ENCODE measurements at places on chromosomes 5 and 9.

- DNase-seq, result no peak
Observed at GRCh38 chr5:73378070-73378469, 70.5 kb downstream of the FOXD1 start.

GRCh38 chr5:138472353-138472752, 7.1 kb downstream of the EGR1 start:
- DNase-seq, result no peak

- no peak for DNase-seq
Observed at GRCh38 chr9:133477992-133478850, 678 bp downstream of the SLC2A6 start.

DNA sequence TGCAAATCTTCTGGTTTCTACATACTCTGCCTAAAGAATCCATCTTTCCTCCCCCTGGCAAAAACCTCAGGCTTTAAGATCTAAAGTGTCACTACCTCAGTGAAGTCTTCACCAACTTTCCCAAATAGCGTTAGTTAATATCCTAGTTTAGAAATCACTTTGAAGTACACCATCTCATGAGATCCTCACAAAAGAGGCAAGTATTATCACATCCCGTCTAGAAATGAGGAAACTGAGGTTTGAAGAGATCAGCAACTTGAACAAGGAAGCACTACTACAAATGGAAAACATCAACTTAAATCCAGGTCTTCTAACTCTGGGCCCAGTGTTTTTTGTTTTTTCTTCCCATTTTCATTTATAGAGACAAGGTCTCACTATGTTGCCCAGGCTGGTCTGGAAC, 4.6 kb downstream of the AP3B1 start:
- DNase-seq, result no peak

GRCh38 chr5:123571927-123572326, 60.0 kb downstream of the CSNK1G3 start:
- DNase-seq, result no peak

DNA sequence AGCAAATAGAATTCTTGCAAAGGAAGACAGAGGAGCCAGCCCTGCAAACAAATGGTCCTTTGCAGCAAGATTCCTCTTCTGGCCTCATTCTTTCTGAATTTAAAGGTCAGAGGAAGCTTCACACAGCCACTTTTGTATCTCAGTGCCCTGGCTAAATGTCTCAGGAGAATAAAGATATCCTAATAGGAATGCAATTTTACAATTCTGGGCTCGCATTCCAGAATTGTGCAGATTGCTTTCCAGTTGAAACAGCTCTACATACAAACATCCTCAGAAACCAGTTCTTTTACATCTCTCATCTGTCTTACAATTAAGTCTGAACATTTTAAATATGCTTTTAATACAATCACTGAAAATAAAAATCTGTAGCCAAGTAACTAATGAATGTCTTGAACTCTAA, 14.6 kb upstream of the ACOT12 start:
- no peak for DNase-seq

GRCh38 chr5:171581781-171582180, 162.3 kb downstream of the FGF18 start:
- DNase-seq, result no peak

GRCh38 chr9:114223564-114224246, 68.4 kb downstream of the COL27A1 start:
- DNase-seq, result no peak

- DNase-seq, result no peak
Observed at GRCh38 chr5:72711351-72711750, 105.1 kb upstream of the TNPO1 start.

GRCh38 chr5:152066784-152067183, 142.1 kb upstream of the GLRA1 start:
- no peak for DNase-seq

DNA sequence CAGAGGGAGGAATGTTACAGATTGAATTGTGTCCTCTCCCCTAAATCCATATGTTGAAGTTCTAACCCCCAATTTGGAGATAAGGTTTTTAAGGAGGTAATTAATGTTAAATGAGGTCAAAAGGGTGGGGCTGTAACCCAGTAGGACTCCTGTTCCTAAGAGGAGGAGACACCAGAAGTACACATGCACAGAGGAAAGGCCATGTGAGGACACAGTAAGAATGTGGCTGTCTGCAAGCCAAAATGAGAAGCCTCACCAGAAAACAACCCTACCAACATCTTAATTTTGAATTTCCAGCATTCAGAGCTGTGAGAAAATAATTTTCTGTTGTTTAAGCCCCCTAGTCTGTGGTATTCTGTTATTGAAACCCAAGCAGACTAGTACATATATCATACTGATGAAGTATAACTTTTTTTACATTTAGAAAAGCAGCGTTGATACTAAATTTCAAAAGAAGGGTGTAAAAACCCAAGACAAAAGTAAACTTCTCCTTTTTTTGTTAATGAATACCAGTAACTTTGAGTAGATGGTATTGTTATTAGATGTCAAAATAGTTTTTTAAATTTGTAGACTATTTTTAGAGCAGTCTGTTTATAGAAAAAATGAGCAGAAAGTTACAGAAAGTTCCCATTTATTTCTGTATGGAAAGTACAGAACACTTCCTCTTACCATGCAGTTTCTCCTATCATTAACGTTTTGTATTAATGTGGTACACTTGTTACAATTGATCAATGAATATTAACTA, 25.1 kb downstream of the RNF180 start:
- no peak for DNase-seq

DNA sequence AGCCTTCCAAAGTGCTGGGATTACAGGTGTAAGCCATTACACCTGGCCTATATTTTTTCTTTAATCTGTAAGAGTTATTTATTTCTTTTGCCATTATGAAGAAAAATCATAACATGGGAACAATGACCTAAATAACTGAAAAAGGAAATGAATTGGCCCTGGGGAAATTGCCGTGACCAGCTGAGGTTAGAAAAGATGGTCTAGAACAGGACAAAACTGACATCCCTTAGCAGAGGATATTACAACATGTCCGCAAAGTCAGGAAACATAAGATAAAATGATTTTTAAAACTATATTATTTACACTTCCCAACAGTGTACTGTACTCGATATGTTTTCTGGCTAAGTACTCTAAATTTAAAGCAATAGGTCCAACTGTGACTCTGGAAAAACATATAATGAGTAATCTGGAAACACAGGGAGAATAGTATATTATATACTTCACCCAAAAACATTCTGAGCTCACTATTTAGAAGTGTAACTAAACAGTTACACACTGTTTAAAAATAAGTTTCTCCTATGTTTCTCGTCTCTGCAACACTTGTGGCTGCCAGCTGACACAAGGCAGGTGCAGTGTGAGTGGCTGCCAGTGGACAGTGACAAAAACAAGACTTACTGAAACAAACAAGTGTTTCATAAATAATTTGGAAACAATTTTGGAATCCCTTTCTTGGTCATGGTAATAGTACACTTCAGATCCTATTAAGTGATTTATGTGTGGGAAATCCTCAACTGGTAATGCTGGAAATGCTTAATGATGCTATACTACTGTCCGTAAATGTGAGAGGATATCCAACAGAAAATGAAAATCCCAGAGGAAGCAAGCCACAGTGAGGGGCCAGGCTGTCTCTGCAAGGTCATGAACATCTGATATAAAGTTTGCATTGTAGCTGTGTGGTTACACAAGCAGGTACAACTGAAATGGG, 69.1 kb downstream of the C9orf85 start:
- no peak for DNase-seq

DNA sequence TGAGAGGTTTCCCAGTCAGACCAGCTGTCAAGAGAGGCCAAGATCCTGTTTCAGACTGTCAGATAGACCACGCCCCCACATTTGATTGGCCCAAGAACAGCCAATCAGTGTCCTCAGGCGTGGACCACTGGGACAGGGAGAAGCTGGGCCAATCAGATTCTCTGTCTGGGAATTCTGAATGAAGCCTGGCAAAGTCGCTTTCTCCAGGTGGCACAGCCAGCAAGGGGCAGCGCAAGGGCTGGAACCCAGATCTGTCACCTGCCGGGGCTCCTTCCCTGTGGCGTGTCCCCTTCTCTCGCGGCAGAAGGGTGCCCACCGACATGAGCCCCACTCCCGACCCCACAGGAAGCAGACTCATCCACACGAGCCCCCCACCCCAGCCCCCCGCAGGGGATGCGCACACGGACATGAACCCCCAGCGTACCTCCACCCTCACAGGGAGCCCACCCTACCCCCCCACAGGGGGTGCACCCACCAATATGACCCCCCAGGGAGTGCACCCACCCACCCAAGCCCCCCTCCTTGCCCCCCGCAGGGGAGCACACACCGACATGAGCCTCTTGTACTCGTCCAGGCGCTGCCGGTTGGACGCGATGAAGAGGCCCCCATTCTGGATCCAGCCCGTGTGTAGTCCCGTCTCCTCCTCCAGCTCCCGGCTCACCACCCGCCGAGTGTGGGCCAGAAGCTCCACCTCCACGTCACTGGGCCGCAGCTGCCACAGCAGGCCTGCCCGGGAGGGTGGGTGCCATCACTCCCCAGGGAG, 6.1 kb downstream of the SARDH start:
- no peak for DNase-seq

DNA sequence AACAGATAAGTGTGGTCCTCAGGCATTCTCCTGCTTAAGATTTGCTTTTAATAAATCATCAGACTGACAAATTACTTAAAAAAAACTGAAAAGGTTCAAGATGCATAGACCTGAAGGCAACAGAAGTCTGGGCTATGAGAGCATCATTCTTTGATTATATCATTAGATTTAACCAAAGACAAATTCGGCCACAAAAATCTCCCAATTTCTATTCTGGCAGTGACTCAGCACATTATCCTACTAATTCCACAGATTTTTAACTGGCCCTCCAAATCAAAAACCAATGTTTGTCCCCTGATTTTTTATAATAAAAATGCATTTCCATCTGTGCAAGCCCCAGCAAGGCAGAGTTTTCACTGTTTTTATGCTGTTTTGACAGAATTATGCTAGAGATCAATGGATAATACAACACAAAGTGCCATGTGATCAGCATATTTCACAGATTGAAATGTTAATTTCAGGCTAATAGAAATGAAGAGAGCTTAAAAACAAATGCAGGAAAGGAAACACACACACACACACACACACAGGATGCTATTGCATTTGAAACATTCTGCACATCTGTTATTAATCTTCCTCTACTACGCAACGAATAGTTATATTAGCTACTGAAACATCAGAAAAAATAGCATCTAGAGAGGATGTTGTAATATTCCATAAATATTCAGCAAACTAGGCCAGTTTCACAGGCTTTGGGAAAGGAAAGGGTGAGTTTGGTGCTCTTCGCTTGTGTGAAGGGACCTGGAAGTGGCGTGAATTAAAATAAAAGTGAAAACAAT, 177.6 kb upstream of the ST8SIA4 start:
- DNase-seq, result no peak

GRCh38 chr5:157657516-157657915, 5.3 kb upstream of the SOX30 start:
- no peak for DNase-seq
